ENCODE measurements at places on chromosomes 3 and 15.

GRCh38 chr15:60009124-60009960, 5.2 kb downstream of the FOXB1 start:
- ATAC-seq, result no peak

DNA sequence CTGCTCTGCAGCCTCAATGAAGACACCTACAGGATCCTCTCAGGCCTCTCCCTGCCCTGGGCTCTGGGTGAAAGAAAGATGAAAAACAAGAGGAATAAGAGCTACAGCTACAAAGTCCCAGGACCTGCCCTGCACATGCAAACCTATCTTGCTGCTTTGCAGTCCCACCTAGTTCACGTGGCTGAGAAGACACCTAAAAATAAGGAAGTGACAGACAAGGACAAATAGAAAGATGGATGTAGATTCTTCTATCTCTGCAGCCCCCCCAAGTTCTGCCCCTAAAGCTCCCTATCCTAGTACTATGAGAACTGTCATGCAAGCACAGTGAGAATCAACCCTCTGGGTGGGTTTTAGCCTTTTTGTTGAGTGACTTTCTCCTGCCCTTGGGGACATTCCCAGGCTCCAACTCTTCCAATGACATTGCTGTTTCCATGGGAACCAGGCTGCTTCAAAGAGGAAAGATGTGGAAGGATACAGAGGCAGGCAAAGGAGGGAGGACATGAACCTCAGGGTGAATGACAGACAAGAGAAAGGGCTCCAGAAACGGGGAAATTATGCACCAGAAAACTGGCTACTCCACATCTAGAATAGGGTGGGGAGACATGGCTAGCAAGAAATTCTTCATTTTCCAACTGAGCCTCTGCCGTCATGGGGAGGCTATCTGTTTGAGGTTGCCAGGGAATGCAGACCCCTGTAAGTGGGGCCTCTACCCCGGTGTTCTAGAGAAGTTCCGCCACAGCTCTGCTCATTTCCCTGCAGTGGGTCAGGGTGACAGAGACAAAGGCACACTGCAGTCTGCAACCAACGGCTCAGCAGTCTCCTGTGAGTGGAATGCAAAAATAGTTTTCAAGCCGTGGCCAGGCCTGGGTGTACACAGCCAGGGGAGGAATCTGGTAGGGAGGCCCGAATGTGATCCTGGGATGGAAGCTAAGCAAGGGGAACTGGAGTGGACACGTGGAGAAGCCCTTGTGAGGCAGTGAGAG, 5.2 kb downstream of the CSPG5 start:
- no peak for ATAC-seq

GRCh38 chr3:180382638-180383180, 219.3 kb upstream of the TTC14 start:
- ATAC-seq, result no peak

DNA sequence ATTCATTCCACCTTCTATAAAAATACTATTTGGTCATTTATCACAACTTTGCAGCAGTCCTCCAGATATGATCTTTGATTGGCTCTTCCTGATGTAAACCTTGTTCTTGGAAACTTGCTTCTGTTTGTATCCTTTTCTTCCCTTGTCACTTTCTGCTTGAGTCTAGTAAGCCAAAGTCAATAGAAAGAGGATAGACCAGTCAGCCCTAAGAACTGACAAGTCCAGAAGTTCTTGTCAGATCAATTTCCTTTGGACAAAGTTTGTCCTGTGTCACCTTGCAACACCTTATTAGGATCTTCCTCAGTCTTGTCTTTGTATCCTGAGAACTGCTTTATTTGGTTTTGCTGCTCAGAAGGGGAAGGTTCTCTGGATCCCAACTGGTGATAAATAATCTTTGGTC, 87.9 kb upstream of the CCDC54 start:
- ATAC-seq, result no peak

- ATAC-seq, result no peak
Measured at GRCh38 chr3:189058071-189058470, 113.7 kb upstream of the TPRG1 start.

- no peak for ATAC-seq
Measured at GRCh38 chr3:49889296-49889695, 14.4 kb downstream of the MST1R start.

DNA sequence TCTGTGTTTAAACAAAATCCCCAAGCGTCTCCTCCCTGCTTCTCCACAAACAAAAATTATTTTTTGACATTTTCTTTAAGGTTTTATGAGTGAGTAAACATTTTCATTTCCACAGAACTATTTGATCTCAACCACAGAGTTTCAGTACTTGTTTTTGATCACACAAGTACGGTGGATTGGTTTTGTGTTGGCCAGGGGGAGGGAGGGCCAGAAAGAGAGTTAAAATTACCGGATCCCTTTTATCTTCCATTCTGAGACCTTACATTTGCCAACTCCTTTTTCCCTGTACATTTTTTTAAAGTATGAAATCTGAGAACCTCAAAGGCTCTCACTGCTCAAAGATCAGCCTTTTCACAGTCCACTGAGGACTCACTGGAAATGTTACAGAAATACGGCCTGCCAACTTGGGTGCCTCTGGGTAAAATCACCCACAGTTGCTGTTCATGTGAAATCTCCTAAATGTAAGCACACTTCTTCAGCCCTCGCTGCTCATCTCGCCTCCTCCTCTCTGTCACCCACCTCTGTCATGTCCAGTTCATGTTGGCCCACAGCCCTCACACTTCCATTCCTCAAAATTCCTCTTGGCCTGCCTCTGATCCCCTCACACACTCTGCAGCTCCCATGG, 1.7 kb downstream of the HOMER2 start:
- no peak for ATAC-seq

DNA sequence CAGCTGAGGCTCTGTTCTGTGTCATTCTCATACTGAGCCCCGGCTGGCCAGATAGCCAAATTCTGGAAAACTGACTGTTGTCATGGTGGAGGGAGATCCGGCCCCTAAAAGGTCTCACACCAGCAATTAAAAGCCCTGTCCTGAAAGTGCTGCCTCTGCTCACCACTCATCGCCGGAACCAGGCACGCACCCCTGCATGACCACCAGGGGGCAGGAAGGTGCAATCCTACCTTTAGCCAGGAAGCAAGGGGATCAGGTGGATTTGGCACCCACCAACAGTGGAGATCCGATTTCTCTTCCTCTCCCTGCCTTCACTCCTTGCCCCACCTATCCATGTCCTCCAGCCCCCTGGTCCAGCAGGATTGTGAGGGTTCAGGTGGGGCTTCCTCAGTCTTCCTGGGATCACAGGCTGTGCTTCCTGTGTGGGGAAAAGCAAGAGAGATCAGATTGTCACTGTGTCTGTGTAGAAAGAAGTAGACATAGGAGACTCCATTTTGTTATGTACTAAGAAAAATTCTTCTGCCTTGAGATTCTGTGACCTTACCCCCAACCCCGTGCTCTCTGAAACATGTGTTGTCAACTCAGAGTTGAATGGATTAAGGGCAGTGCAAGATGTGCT, 16.1 kb upstream of the CACNA2D2 start:
- ATAC-seq, result peak; percentile 68

- no peak for ATAC-seq
Measured at GRCh38 chr15:64690578-64691296, 84.7 kb downstream of the RBPMS2 start.

DNA sequence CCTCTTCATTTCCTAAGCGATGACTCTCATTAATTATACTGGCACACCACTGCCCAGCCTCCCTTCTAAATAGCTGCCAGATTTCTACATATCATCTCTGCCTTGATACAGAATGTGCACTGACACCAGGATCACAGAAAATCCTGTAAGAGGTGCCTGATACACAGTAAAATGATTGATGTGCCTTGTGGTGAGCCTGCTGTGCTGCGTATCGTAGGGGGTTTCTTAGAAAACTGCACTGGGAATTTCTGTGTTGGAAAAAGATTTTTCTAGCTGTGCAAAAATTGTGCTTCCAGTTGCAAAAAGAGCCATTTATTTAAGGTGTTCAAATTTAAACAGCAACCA, 3.0 kb upstream of the PLCH1 start:
- ATAC-seq, result no peak

GRCh38 chr3:188396900-188397299, 242.9 kb downstream of the LPP start:
- no peak for ATAC-seq

- no peak for ATAC-seq
Measured at GRCh38 chr15:42665827-42666226, 71.1 kb downstream of the CDAN1 start.

DNA sequence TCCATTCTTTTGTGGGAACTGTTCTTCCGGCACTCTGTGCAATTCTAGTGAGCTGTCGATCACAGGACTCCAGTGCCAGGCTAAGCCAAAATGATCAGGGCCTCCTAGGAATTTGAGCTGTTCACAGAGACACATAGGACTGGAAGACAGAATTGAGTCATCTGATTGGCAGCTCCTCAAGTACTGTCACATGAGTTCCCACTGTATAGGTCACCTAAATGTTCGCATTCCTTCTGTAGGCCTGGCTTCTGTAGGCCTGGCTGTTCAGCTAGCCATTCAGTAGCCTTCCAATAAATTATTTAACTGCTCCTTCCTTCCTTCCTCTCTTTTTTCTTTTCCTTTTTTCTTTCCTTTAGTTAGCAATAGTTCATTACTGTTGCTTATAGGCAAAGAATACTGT, 4.3 kb downstream of the PROS1 start:
- no peak for ATAC-seq

DNA sequence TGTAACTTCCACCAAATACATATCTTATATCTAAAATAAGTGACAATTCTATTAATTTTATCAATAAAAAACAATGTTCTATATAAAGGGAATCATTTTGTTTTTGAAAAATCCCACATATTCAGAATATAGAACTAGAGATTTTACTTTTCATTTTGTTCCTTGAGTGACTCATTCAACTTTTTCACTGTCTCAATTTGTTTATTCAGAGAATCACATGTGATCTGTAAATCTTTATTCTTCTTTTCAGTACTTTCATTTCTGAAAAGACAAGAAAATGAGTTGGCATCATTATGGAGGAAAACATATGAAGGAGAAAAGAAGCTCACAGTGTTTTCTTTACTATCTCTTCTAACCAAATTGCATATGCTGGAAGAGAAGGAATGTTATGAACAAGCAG, 35.0 kb downstream of the CIP2A start:
- ATAC-seq, result no peak

- ATAC-seq, result no peak
Measured at GRCh38 chr3:30438126-30438525, 168.3 kb upstream of the TGFBR2 start.

GRCh38 chr15:97189162-97189780, 771.2 kb upstream of the ARRDC4 start:
- no peak for ATAC-seq

GRCh38 chr15:88385078-88385700, 82.0 kb downstream of the MRPL46 start:
- peak; percentile 57 for ATAC-seq

DNA sequence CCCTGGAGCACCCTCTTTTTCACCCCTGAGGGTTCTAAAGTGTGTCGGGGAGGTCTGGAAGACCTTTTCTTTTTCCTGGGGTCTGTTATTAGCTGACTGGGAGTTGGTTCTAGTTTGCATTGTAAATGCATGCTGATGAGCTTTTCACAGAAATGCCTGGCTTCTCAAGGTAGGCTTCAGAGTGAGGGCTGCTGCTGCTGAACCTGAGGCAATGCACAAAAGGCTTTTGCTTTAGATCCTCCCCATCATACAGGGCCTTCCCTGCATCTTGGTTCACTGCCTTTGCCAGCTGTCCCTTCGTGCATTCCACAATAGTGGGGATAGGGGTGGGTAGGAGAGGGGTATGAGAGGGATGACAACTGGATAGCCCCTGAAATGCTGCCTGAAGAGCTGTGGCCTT, 46.6 kb downstream of the FAH start:
- ATAC-seq, result no peak
